ENCODE measurements at places on chromosomes 1 and 21.

DNA sequence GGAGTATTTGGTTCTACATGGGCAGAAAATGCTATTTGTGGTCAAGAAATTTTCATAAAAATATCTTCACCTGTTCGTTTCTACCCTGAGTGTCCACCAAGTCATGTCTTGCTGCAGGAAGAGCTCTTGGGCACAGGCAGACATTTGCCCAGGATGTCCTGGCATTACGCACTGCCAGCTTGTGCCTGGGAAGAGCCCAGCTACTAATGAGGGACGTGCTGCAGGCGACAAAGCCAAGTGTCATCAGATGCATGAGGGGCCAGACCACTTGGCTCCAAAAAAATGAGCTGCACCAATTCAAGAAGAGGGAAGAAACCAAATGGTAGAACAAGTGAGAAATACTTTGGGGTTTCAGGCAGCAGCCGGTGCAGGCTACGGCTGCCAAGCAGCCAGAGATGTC, 12.9 kb downstream of the RNU5D-1 start:
- no peak for DNase-seq

GRCh38 chr1:61699911-61700851, 24.8 kb downstream of the TM2D1 start:
- no peak for DNase-seq

GRCh38 chr1:40694353-40694874, 2.9 kb downstream of the NFYC start:
- DNase-seq: no peak

GRCh38 chr1:239308701-239309333, 77.6 kb upstream of the CHRM3 start:
- no peak for DNase-seq

DNA sequence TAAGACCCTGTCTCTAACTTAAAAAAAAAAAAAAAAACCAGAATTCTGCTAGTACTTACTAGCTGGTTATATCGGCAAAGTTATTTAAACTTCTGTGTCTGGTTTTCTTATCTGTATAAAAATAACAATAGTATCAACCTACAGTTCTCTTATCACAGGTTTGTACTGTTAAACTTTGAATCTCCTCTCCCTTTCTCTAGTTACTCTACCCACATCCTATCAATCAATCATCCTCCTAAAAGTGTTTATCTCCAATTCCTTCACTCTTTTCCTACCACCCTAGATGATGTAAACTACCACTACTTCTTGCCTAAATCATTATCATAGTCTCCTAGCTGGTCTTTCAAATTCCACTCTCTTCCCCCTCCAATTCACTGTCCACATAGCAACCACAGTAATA, 27.6 kb downstream of the USP33 start:
- DNase-seq: no peak

- no peak for DNase-seq
Measured at GRCh38 chr1:95701450-95702173, 467.6 kb downstream of the RWDD3 start.

GRCh38 chr1:219938706-219939105, 10.3 kb upstream of the SLC30A10 start:
- DNase-seq: no peak

Measured in thoracic aorta (tissue), 2 donors.